Activated CD4-positive, CD25-positive, alpha-beta regulatory T cell treated with anti-CD3 and anti-CD28 coated beads, Interleukin-2, amount 50 U/mL, for 24 hours (primary cell): ENCODE measurements at places on chromosomes 3 and 15.

- no peak for ATAC-seq
Measured at GRCh38 chr3:29152379-29152778, 128.5 kb upstream of the RBMS3 start.

DNA sequence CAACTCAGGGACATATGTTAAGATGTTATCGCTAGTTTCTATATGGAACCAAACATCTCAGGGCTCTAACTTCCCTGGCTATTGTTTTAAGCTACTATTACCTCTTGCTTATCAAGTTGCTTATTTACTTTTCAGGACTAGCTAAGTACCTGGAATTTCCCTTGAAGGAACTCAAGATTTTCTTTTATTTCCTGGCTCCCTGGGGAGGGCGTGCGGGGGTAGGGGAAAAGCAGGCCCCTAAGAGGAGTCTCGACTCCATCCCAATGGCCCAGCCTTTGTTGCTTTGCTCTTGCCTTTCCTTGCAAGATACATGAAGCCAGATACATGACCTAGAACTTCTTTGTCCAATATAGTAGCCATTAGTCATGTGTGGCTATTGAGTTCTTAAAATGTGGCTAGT is 76.9 kb upstream of the STXBP5L start:
- ATAC-seq = no peak

GRCh38 chr15:97078591-97078990 is 748.1 kb downstream of the NR2F2 start:
- ATAC-seq = no peak

GRCh38 chr15:65115086-65115485 is at the start of gene UBAP1L:
UBAP1L (minus strand) TSS chr15:65115200; CDS start chr15:65106215, 8,985 bp downstream.
- ATAC-seq = no peak

- no peak for ATAC-seq
Measured at GRCh38 chr3:106193876-106194275, 325.1 kb upstream of the CBLB start.

DNA sequence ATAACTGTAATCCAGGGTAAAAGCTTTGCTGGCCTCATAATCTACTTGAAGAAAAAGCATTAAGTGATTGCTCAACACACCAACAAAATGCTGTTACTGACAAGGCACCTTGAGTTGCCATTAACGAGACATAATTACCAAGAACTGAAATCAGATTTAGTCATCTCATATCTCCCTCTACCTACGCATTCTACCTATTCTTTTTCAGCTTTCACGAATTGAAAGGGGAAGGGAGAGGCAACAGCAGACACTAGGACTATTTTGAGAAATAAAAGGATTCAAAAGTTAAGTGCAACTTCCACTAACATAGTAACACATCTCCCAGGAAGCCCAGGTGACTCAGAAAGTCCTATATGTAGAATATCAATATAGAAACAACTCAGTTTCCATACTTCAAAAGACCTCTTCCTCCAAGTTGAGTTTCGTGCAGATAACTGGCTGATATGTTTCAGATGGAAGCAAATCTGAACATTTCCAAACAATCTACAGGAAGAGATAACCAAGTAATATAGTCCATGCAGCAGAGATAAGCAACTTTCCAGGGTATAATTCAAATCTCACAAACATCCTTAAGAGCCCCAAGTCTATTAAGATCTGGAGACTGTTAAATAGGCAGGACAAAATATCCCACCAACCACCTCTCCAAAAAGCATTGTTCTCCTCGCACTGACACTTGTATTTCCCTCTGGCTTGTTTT is 1.9 kb downstream of the OSBPL10 start:
- ATAC-seq = peak; percentile 61

GRCh38 chr3:62676689-62677271 is 198.4 kb downstream of the CADPS start:
- ATAC-seq = no peak

DNA sequence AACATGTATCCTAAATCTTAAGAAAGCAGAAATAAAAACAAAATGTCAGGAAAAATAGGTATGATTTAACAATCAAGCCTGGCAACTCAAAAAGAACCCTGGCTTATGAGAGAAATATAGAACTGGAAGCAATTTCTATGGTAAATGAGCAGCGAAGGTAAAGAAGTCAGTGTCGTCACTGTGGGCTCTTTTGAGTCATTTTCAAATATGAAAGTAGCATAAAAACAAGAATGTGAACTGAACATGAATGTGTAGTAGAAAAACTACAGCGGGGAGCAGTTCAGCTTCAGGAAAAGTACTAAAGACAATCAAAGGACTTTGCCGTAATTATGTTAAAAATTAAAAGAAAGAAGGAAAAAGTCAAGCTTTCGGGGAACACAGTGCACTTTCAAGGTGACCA is 17.5 kb downstream of the LSG1 start:
- ATAC-seq = peak; percentile 78

GRCh38 chr3:147398813-147399534 is 7.4 kb downstream of the ZIC4 start:
- ATAC-seq = no peak

DNA sequence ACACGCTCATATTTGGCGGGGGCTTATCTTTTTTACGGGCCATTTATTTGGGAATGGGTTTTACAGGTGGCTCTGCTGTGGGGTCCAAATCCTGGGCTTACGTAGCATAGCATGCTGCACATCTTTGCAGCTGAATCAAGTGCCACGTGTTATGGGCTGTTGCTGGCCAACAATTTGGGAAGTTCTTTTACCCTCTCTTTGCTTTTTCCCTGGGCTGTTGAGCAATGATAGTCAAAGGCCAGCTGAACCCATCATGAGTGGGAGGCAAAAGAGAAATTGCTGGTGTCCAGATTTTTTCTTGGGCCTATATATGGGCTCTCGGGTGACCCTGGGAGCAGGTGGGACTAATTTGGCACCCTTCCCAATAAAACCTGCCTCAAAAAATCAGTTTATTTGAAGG is 209.3 kb upstream of the SATB1 start:
- ATAC-seq = no peak

DNA sequence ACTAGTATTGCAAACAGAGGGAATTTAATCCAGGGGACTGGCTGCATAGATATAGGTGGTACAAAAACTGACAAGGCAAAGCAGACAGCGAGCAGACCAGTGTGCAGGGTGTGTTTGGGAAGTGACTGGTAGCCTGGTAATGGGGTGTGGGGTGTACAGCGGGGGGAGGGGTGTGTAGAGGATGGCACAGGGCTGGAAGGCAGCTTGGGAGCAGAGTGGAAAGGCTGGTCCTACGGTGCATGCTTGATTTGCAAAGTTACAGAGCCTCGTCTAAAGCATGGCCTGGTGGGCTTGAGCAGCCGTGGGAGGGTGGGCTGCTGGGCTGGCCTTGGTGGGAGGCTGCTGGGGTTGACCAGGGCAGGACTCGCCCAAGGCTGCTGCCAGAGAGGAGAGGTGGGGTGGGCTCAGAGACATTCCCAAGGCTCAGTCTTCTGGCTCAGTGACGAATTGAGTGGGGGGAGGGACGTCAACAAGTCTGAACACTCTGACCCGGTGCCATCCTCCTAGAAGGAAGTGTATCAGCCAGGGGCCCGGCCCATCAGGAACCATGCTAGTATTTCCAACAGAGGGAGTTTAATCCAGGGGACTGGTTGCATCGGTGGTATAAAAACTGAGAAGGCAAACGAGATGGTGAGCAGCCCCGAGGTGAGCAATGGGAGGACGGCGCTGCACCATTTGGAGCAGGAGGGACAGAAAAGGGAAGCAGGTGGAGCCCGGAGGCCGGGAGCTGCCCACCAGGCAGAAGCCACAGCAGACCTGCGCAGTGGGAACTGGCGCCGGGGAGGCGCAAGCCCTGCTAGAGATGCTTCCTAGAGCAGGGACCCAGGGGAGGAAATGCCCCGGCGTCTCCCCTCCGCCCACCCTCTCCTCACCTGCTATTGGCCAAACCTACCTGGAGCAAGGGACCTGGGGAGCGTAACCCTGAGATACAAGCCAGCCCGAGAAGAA is 29.2 kb downstream of the CPN2 start:
- ATAC-seq = no peak

- ATAC-seq = no peak
Measured at GRCh38 chr3:161409069-161409468, 37.8 kb upstream of the SPTSSB start.

DNA sequence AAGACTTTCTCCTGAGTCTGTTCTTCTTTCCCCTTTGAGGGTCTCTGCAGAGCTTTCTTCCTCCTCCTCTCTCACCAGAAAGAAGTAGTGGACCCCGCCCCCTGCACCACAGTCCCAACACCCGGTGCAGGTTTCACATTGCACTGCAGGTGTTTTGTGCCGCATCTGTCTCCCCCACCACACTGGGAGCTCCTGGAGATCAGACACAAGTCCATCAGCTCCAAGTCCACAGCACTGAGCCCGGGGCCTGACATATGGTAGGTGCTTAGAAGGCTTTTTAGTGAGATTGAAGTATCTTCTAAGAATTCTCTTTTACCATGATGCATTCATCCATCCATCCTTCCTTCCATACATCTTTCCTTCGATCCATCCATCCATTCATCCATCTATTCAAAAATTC is 9.8 kb downstream of the STRA6 start:
- ATAC-seq = no peak

- ATAC-seq = peak; percentile 48
Measured at GRCh38 chr3:15241341-15241740, 35.3 kb downstream of the CAPN7 start.

DNA sequence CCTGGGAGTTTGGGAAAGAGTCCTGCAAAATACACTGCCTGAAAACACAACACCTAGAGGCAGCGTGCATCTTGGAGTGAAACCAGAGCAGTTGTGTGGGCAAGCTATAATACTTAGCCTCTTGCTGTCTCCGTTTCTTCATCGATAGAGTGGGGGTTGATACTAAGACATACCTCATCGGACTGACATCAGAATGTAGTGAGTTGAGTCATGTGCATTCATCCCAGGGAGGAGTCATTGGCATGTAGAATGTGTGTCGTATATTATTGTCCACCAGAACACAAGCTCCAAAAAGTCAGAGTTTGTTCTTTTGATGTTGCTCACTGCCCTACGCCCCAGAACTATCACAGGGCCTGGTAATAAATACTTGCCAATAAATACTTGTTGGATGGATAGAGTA is 4.3 kb downstream of the SNTN start:
- no peak for ATAC-seq

DNA sequence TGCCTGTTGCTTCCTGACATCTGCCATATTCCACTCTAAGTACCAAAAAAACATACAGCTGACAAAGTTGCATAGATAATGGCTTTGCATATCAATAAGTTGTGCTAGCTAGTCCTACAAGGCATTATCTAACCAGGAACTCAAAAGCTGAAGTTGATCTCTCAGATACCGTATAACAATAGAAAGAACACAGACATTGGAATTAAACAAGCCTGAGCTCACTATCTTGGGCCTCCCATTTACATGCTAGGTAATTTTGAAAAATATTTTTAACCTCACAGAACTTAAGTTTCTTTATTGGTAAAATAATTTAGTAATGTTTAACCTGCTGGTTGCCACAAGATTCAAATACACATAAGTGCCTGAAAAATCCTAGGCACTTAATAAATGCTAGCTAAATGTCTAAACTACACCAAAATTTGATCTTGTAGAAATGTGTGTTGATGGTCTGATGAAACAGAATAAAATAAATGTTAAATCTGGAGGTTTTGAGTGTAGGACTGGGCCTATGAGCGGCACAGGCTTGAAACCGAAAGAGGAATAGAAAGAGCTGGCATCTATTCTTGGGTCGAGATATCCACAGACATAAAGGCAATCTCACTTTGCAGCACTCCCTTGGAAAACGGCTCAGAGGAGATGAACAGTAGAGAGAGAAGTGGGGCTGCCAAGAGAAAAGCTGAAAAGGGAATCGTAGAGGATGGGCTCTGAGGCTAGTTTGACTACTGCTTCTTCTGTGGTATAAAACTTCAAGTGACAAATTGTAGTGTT is 29.9 kb upstream of the TTC14 start:
- no peak for ATAC-seq

DNA sequence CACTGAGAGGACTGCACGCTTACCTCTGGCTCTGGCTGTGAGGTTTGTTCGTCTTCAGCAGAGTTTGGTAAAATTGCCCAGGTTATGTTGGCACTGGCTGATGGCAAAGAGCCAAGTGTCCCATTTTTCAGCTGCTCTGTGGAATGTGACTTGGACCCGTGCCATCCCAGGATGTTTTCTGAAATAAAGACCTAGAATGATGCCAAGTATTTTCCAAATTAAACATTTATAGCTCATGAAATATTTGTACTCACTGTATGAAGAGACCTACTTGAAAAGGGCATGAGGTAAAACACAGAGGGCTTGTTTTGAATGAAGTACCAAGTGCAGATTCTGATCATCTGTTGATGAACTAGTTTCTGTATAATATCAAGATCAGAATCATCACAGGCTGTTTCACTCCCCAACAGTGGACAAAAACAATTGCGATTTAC is 200.5 kb downstream of the STT3B start:
- no peak for ATAC-seq

- ATAC-seq = no peak
Measured at GRCh38 chr15:81071120-81071519, 63.0 kb upstream of the CFAP161 start.

DNA sequence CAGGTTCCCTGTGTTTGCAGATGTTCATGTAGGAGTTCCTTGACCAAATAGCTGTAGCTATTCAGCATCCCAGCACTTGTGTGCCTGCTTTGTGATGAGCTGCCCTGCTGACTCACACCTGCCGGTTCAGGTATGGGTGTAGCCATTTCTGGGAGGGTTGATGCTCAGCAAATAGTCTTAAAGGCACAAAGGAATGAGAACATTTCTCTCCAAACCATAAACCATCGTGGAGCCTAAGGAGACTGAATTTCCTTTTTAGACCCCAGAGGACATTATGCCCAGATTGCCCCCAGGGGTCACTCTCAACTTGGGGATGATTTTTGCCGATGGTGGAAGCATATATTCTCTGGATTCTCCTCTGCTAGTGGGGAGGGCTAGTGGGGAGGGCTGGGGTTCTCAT is 80.6 kb downstream of the ADAMTSL3 start:
- ATAC-seq = no peak

- ATAC-seq = no peak
Measured at GRCh38 chr15:71691458-71692417, 118.6 kb upstream of the NR2E3 start.

DNA sequence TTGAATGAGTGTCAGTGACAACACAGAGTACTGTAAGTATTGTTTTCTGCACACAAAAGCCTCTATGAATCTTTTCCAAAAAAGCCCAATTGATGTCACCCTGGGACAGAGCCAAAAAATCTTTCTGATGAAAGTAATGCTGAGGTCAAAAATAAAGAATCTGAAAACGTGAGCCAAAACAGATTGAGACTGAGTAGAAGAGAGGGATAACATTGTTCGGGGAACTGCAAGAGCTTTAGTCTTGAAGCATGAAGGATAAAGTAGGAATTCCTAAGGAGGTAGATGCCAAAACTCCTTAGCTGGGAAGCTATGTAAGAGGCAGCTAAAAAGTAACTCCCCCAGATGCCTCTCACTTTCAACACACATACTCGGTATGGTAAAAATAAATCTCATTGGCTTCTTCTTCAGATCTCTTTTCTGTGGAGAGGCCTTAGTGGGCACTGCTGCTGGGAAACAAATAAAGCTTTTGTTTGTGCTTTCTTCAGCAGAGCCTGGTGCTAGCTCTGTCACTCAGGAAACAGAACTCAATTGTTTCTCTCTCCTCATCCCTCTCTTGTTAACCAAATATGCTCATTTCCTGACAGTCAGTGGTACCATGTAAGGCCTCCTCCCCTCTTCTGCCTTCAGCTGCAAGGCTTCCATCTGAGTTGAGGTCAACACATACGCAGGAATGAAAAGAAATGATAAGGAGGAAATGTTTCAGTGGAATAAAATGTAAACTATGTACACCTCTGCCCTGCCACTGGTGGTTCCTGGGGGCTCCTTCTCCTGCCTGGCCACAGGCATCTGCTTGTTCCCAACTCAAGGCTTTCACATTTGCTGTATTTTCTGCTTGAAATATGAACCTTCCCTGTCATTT is 58.1 kb downstream of the CD200 start:
- no peak for ATAC-seq

GRCh38 chr3:60578936-60579335 is 672.3 kb downstream of the FHIT start:
- no peak for ATAC-seq
